ENCODE measurements at places on chromosomes 2 and 18. TPM values are rescaled to one million over a fixed set of nuclear protein-coding genes. Genes with fewer than 3 reads are reported as not detected.

The GALR1 gene
- polyA plus RNA-seq: not detected

The STK11IP gene
- polyA plus RNA-seq: 12.5 TPM

The AQP12A gene
- not detected for polyA plus RNA-seq

GRCh38 chr2:214630402-214631045, 179.0 kb downstream of the BARD1 start:
- no peak for DNase-seq

GRCh38 chr18:56026509-56026908, 438.5 kb upstream of the TCF4 start:
- DNase-seq: no peak

GRCh38 chr2:96538487-96539214, 2.1 kb downstream of the ARID5A start:
- peak; percentile 86 for DNase-seq

Data from kidney (tissue), 22 donors.